ENCODE measurements at places on chromosomes 2 and 18.

DNA sequence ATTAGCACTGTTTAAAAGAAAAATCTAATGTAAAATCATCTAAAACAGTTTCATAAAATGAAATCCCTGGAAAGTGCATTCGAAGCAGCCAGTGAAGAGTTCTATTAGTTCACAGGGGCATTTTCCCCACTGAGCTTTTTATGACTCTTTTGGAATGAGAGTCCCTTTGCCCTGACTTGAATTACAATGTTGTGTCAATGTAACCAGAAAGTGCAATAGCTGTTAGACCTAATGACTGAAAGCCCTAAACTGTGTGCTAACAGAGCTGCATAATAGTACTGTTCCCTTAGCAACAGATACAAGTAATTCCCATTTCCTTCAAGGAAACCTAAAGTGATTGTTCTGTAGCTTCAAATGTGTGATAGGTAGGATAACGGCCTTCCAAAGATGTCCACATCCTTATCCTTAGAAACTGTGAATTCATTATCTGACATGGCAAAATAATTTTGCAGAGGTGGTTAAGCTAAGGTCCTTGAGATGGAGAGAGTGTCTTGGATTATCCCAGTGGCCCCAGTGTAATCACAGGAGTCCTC lies 134.4 kb downstream of the L3MBTL4 start:
- DNase-seq, result no peak

DNA sequence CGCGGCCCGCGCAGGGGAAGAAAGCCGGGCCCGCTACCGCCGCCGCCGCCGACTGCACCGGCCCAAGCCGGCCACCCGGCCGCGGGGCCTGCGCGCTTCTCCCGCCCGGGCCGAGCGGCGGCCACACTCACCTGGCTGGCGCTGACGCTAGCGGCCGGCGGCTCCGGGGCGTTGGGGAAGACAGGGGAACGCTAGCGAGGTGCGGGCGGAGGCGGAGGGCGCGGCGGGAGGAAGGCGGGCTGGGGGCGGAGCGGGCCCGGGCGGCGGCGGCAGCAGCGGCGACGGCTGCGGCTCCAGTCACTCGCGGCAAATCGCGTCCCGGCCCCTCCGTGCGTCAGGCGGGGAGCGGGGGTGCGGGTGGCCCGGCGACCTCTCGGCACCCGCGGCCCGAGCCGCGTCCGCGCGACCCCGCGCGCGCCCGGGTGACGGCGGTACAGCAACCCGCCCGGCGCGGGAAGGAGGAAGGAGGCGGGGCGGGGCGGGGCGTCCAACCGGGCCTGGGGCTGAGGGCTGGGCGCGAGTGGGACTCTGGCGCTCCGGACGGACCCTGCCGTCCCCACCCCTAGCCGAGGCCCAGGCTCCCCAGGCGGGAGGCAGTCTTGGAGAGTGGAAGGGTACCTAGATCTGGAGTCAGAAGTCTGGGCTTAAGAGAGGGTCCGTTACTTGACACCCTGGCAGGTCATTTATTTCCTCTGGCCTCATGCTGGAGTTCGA lies at the start of gene SESTD1:
Gene SESTD1 (minus strand): TSS at position 465 of the 714 bp plus-strand sequence. CDS start 72,991 bp downstream, outside the sequence.
- no peak for DNase-seq

- DNase-seq, result no peak
These were observed 10.0 kb downstream of the KLF11 start for GRCh38 chr2:10053351-10053750.

- no peak for DNase-seq
These were observed 38.2 kb downstream of the CYP27C1 start for GRCh38 chr2:127181851-127182250.

DNA sequence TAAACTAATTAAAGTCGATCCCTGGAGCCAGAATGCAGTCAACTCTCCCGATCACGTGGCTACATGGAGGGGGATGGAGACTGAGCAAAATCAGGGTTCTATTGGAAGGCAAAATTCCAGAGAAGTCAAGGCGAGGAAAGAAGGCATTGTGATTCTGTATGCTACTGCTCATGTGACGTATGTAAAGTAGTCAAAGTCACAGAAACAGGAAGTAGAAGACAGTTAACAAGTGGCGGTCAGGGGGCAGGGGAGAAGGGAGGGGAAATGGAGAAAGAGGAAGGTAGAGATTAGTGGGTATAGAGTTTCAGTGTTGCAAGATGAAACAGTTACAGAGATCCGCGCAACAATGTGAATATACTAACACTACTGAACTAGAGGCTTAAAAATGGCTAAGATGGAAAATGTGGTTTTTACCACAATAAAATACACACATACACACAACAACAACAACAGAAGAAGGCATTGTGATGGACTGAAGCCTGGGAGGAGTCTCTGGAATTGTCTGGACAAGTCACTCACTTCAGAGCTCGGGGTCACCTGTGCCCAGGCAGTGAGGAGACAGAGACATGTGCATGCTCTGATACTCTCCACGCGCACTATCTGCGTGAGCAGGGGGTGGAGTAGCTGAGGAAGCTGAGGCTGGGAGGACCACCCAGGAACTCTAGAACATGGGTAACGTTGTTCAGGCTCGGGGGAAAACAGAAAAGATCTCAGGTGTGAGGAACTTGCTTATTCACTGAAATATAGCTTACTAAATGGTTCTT lies 89.9 kb upstream of the CDCA7 start:
- DNase-seq, result no peak

- DNase-seq, result no peak
These were observed 242.7 kb downstream of the LRRTM1 start for GRCh38 chr2:80061881-80062280.

DNA sequence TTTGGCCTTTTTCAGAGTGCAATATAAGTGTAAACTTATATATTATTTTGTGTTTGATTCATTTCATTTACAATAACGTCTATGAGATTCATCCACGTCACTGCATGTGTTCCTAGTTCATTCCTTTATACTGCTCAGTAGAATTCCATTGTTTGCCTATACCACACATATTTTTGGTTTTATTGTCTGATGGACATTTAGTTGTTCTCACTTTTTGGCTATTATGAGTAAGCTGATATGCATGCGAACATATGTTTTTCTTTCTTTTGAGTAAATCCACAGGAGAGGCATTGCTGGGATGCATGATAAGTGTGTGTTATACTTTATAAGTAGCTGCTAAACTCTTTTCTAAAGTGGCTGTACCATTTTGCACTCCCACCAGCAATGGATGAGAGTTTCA lies 314.8 kb upstream of the HS6ST1 start:
- DNase-seq, result no peak

DNA sequence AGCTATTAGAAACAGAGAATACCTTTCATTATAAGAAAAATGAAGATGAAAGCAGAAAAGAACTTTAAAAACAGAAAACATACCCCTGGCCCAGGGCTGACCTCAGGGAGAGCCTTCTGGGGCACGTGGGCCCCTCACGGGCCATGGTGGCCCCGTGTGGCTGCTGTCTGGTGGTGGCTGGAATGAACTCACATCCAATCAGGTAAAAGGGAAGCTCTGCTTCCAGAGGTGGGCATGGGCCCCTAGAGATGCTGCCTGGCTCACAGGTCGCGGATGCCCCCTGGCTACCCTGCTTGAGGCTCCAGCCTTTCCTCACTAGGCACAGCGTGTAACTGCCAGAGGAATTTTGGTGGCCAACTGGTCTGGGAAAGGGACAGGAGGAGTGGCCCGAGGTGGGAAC lies 16.6 kb downstream of the SNORC start:
- no peak for DNase-seq

- DNase-seq, result no peak
These were observed 14.1 kb upstream of the ZSWIM2 start for GRCh38 chr2:186862869-186863709.

- DNase-seq, result no peak
These were observed at the start of gene PPP1R1C for GRCh38 chr2:181985632-181986205. Gene PPP1R1C, plus strand, starts transcription at chr2:181985853. Its CDS starts 258 bp downstream, at chr2:181986111.

- DNase-seq, result no peak
These were observed 3.0 kb downstream of the BUB1 start for GRCh38 chr2:110674620-110675555.

DNA sequence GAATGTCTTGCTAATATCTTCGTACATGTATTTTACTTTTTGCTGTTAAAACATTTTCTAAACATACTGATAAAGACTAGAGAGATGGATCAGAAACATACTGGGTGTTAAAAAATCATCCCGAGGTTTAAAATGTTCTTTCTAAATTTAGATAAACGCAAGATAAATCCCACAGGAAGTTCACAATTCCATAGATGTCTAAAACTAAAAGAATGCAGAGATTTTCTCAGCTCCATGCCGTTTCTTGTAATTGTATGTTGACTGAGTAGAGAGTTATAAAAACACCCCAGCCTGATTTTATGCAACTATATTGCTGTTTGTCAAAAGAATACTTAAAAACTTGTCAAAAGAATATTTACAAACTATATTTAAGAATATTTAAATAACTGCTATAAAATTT lies 455.7 kb downstream of the ARHGAP15 start:
- DNase-seq, result no peak

- no peak for DNase-seq
These were observed 35.0 kb upstream of the PSMD14 start for GRCh38 chr2:161273038-161273760.

DNA sequence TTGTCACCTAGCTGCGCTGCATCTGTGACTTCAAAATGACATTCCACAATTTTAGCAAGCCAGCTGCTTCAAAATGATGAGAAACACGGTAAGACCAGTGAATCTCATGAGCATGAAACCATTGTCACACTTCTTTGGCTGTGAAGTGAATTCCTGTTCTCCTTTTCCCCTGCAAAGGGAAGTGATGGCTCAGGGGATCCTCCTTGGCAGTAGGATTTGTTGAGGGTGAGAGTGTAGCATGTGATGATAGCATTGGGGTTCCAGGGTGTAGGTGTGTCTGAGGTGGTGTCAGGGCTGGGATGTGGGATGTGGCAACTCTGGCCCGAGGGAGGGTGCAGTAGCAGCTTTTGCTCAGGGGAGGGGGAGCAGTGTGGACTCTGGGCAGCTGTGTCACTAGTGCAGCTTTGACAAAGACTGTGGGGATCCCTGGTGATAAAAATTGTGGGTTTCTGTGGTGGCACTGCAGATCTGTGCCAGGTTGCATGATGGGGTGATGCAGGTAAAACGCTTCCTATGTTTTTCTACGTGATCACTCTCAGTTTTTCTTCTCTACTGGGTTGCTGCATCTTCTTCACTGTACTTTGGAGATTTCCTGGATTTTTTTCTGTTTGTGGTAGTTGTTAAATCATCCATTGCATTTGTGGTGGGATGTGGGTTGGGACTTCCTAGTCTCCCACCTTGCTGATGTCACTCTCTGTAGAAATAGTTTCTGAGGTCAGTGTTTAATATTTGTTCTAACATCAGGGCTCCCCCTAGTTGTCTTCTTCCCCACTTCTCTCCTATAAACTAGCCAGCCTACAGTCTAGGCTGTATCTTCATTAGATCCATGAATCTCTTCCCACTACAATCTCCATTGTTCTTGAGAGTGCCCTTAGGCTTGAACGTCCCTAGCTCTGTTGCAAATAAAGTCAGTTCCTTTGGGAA lies 107.0 kb downstream of the ACTR3 start:
- no peak for DNase-seq

DNA sequence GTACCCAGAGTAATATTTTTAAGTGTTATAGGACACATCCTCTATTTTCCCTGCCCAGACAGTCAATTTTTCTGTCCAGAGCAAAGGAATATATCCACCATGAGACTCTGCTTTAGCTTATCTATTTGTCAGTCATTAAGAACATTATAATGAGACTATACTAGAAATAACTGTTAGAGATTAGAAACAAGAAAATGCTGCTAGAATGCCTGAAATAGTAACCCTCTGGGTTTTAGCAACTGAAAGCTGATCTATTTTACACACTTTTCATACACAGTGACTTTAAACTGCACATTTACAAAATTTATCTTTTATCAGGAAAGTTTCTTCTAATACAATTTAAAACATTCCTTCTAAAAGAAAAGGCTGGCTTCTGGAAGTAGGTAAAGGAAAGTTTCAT lies 39.6 kb downstream of the MBD2 start:
- DNase-seq, result no peak

GRCh38 chr2:112187805-112188596 lies 49.8 kb downstream of the FBLN7 start:
- no peak for DNase-seq

GRCh38 chr2:236403811-236404210 lies 139.6 kb upstream of the ASB18 start:
- DNase-seq, result no peak

GRCh38 chr18:50186385-50186784 lies 8.6 kb downstream of the MYO5B start:
- no peak for DNase-seq

DNA sequence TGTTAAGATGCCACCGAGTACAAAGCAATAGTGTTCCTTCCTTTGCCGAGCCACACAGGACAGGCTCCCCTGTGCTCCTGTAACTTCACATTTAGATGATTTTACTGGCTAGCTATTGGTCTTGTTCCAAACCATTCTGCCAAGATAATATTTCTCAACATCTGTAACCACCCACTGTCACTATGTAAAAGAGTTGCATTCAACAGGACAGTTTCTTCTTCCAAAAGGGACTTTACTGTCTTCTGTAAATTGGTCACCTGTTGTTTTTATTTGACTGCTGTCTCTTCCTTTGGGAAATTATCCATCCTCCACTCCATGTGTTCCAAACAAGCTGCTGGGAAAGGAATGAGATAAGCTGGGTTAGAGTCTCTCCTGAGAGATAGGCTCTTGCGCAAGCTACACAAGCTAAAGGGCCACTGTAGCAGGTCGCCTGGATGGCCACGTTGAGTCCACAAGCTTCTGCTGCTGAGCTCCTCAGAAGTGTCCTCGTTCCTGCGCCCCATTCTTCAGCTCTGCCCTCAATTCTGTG lies 14.4 kb upstream of the BZW1 start:
- DNase-seq, result no peak

- DNase-seq, result no peak
These were observed 110.3 kb downstream of the EPC2 start for GRCh38 chr2:148754864-148755263.

DNA sequence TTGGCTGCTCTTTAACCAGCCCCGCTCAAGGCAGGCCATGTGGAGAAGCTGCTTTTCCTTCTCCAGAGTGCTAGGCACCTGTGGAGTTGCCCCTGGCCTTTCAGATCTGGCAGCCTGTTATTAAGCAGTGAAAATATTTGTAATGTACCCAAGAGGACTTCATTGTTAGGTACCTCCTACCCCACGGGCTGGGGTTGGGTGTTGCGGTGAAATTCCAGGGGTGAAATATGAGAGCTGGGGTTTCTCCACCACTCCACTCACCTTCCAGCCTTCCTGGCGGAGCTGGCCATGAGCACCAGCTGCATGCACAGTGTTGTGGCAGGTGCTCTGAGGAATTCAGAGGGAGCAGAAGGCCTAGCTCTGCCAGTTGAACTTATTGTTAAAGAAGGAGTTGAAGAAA lies 39.1 kb downstream of the NTSR2 start:
- DNase-seq, result no peak

GRCh38 chr2:102033031-102033749 lies 41.4 kb downstream of the IL1R2 start:
- DNase-seq, result no peak

Data from RWPE2 (cell line).